Fibroblast of skin of back (primary cell): ENCODE measurements at places on chromosomes 7 and 10.

GRCh38 chr10:98446661-98447221, at the start of gene HPS1:
Gene HPS1 (minus strand): TSS chr10:98446935. CDS start chr10:98443240, 3,695 bp downstream.
- peak; percentile 75 for DNase-seq

- peak; percentile 95 for DNase-seq
Measured at GRCh38 chr7:107743567-107744344, at the start of gene CBLL1. Gene CBLL1 (plus strand): TSS chr7:107744142. CDS start chr7:107744164, 22 bp downstream.

DNA sequence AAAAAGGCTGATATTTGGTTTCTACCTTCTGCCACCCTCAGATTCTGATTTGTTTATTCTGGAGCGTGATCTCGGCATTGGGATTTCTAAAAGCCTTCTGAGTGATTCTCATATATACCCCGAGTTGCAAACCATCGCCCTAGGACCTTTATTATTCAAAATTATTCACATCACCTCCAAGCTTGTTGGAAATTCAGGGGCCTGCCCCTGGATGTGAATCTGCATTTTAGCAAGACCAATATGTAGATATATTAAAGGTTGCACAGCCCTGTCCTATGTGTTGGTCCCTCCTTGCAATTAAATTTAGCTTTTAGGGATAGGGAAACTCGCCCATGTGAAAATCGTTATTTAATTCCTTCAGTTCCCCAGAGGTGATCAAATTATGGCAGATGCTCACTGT, 9.0 kb upstream of the CHN2 start:
- no peak for DNase-seq

GRCh38 chr7:151093748-151094147, 7.5 kb downstream of the AGAP3 start:
- no peak for DNase-seq

GRCh38 chr7:19119870-19120486, 2.5 kb upstream of the TWIST1 start:
- peak; percentile 11 for DNase-seq

- peak; percentile 99 for DNase-seq
Measured at GRCh38 chr10:80158598-80159127, 26.1 kb downstream of the PLAC9 start.

- DNase-seq: no peak
Measured at GRCh38 chr7:156100086-156100485, 287.8 kb upstream of the SHH start.

DNA sequence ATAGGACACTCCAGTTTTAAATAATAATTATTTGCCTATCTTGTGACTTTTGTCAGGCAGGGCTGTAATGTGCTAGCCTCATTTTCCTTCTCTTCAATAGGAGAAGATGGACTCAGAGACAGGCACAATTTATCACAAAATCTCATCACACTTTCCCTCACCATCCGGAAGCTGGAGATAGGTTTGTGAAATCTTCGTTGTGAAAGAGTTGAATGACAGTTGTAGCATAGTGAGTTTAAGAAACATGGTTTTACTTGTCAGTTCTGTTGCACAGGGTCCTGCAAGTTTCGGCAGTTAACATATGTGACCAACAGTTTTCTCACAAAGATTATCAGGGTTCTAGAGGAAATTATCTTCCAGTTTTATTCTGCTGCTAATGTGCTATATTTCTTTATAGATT, 37.7 kb upstream of the MAP3K8 start:
- DNase-seq: no peak

DNA sequence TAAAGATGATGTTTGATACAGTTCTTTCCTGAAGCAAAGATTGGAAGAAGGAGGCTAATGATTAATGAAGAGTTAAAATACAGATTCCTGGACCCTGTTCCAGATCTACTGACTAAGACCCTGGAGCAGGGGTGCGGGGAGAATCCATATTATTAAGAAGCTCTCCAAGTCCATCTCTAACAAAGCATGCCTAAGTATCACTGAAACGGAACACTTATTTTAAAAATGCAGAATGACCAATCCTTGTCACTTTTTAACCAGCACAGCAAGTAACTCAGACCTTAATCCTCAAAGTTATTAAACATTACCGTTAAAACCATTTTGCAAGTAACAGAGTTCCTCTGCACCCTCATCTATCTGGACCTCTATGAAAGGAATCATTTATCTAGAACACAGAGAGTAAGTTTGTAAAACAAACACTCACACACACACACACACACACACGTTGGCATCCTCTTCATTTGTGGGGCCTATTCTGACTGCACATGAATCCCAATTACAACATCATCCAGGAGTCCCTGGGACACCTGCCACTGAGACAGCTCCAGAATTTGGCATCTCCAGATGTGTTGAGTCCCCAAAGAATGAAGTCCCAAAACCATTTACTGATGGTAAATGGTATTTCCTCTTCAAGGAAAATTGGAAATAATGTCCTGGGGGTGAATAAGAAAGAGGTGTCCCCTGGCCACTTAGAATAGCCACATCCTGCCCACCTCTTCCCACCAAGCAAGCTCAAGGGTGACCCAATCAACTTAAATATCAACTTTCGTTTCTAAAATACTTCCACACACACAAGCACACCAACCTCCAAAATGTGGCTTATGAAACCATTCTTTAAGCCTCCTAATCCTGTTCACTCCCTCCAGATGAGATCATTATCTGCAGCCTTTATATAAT, 117.5 kb downstream of the PARD3 start:
- DNase-seq: no peak

DNA sequence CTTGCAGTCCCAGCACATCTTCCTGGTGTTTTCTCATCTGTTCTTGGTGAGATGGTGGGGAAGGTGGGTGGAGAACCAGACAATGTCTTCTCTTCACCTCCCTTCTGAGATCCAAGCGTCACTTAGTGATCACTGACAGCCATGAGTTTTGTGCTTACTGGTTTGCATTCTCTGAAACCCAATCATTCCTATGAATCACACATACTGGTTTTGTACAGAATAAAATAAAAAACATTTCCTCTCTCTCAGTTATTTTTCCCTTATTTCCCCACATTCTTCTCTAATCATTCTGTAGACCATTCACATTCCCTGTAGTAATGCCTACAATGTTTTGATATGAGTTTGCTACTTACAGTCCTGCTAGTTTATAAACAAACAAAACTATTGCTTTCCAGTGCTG, 143.8 kb upstream of the SLC13A1 start:
- DNase-seq: no peak

DNA sequence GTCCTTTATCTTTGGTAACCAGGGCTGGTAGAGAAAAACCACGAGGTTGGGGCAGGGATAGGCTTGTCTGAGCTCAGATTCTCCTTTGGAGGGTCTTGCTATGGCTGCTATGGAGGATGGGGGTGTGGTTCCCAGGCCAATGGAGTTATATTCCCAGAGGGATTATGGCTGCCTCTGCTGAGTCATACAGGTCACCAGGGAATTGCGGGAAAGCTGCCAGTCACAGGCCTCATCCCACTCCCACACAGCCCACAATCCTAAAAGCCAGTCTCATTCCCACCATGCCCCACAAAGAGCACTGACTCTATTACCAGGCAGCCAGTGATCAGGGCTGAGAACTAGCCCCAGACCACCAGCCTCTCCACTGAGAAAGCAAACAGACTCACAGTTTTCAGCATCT, 316.6 kb upstream of the TMEM229A start:
- DNase-seq: peak; percentile 14

GRCh38 chr10:16673443-16673842, 143.8 kb downstream of the RSU1 start:
- DNase-seq: no peak
